ENCODE measurements at places on chromosomes 7 and 10.

DNA sequence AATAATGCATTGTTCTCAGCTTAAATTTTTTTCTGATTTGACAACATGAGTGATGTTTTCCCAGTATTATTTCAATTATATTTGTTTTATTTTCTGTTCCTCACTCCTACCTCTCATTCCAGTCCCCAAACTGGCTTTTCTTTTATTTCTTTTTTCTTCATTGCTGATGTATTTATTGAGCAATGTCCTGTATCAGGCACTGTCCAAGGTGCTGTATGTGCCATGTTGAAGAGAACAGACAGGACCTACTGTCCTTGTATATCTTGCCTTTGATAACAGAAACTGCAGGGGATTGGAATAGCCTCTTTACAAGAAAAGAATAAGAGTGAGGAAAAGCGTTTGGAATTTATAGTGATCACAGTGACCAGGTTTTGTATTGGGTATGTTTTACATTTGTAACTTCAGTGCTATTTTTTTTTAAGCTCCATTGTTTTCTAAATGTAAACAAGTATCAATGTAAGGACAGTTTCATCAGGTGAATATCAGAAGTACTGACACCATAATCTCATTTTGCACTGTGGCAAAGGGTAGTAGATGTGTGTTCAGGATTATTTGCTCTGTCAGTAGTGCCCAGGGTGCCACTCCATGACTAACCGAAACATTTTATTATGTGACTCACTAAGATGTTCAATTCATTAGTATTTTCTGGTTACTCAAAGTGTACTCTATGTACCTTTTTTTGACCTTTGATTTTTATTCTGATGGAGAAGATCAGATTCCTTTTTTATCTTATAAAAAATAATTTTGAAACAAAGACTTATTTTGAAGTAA lies 15.6 kb upstream of the CLDN12 start:
- no peak for DNase-seq

GRCh38 chr7:28037220-28038010 lies 143.2 kb downstream of the JAZF1 start:
- DNase-seq: no peak

- DNase-seq: no peak
These were observed 210.1 kb upstream of the KCTD7 start for GRCh38 chr7:66418537-66418936.

DNA sequence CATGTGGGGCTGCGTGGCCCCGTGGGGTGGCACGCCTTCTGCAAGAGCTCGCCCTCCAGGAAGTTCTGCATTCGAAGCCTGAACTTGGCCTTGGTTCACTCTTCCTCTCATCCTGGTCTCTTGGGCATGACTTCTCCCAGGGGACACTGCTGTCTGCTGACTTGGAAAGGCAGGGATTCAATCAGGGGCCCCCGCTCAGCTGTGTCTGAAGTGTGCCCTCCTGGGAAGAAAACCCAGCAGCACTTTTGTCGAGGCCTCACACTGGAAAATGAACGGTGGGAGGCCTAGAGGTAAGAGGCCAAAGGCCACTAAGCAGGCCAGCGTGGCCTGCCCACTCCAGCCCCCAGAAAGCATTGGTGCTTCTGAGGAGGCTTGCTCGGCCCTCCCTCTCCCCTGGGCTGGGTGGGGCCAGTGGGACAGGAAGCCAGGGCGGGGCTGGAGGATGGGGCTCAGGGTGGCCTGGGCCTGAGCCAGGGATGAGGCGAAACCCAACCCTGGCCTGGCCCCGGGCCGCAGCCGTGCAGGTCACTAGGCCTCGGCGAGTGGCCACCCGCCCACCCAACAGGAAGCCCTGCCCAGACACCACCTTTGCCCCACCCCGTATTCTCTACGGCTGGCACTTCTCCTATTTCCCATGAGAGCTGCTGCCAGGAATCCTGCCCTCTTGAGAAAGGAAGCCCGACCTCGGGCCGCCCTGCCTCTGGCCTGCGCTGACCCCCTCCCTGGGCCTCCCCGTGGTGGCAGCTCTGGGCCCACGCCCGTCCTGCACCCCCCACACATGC lies 81.1 kb downstream of the ZMIZ1 start:
- peak; percentile 9 for DNase-seq

DNA sequence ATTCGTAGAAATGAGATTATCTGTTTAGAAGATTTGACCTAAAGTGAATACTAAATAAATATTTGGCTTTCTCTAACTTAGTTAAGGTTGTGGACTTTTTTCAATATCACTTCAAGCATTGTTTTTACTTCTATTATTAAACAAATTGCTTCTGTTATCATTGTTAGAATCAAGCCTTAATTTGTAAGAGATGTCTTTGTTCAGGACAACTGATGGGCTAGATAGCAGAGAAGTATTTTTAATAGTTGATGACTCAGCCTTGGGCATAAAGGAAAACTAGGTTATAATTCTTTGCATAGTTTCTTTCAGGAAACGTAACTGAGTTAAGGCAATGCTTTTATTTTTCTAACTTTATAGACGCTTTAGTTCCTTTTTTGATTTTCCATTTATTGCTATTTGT lies 128.8 kb upstream of the SMIM30 start:
- no peak for DNase-seq

DNA sequence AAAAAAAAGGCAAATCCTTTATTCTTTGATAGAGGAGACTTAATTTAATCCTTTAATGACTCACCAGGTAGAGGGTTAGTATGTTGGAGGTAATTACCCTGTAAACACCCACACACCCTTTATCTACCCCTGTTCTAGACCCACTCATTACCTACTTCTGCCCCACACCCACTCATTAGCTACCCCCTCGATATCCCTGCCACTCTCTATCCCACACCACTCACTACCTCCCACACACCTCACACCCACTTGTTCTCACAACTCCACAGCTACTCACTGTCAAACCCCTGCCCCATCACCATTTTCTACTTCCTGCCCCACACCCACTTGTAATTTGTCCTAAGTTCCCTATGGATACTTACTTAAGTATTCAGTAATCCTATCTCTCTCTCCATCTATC lies 49.7 kb downstream of the SEC61G start:
- no peak for DNase-seq

DNA sequence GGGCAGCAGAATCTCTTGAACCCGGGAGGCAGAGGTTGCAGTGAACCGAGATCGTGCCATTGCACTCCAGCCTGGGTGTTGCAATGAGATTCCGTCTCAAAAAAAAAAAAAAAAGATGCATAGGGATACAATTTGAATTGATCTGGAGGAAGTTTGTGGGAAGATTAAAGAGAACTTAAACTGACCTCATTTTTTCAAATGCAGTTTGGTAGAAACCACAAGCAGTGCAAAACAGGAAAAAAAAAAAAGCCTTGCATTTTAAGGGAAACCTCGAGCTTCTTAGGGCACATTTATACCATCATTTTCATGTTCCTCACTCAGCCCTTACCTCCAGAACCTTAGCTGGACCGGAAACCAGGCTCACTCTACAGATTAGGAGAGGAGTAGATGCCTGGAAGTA lies 2.8 kb downstream of the KCTD7 start:
- DNase-seq: no peak

- DNase-seq: no peak
These were observed 30.7 kb downstream of the BRI3 start for GRCh38 chr7:98312201-98312600.

- DNase-seq: no peak
These were observed 308.1 kb downstream of the DNAJB6 start for GRCh38 chr7:157644946-157645345.

DNA sequence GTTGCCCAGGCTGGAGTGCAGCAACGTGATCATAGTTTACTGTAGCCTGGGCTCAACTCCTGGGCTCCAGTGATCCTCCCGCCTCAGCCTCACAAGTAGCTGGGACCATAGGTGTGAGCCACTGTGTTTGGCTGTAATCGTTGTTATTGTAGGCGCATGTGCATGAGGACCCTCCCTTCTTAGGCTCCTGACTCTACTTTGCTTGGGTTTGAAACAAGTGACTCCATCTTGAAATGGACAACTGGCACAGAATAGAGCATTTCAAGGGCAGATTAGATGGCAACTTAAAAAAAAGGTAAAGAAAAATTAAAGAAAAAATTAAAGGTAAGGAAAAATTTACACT lies 15.4 kb upstream of the GIMAP8 start:
- DNase-seq: no peak

DNA sequence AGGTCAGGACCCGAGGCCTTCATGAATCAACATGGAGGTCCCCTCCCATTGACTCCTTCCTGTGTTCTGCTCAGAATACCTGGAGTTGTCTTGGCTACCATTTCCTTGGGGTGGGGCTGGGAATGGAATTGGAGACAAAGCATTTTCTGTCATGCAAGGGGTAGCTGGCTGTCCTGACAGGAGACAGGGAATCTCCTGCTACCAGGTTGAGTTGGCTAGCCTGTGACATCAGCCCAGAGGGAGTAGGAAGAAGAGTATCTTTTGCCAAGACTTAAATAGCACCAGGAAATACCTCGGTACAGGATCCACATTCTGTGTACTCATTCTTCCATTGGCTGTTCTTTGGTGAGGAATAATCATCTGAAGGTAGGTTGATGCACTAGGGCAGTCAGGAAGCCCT lies 4.9 kb downstream of the ZDHHC16 start:
- no peak for DNase-seq

GRCh38 chr10:31867646-31868045 lies 61.0 kb downstream of the ARHGAP12 start:
- DNase-seq: no peak

- no peak for DNase-seq
These were observed at the start of gene COL13A1 for GRCh38 chr10:69801434-69802315. Gene COL13A1 (plus strand): TSS chr10:69801906. CDS start chr10:69802424, 518 bp downstream.

DNA sequence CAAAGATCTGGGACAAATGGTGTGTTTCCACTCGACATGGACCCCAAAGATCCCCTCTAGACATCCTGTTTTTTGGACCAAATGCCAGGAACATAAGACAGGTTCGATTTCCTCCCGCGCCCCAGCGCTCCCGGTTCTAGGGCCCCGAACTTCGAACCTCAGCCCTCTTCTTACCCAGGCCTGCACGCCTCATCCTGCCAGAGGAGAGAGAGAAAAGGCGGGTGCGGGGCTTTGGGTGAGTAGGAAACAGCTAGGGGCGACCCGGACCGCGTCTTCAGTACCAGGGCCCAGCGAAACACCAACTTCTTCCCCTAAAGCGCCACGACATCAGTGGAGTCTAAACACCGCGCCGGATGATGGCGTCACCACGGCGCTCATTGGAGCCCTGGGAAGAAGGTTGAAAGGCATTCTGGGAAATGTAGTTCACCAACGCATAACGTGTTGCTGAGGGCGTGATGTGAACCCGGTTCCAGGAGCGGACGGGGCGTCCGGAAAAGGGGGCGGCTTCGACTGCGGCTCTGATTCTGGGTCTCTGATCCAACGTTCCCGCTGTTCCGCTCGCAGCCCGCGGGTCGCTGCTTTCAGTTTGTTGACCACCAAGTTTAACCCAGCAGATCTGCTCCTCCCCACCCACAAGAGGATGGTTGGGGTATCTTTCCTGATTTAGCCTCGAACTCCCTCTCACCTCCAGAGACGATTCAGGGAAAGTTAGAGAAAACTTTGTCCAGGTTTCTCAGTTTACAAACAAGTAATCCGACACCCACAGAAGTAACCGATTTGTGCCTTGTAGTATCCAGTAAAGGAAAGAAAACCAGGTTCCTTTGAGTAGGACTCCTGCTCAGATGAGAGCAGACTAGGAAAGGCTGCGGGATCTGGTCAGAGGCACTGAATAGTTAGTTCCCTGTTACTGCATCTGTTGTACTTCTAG lies at the start of gene BET1:
TSS of gene BET1 (minus strand) at position 332 of the 928 bp plus-strand sequence. CDS start at position 193, 139 bp downstream.
- DNase-seq: peak; percentile 86

GRCh38 chr7:94590526-94591162 lies 65.3 kb downstream of the SGCE start:
- DNase-seq: no peak

GRCh38 chr10:13684806-13685482 lies 98.2 kb downstream of the PRPF18 start:
- no peak for DNase-seq

GRCh38 chr10:44891721-44892120 lies 19.4 kb upstream of the TMEM72 start:
- no peak for DNase-seq

GRCh38 chr10:89251409-89252224 lies at the start of gene LIPA:
Gene LIPA (minus strand): TSS chr10:89251775. CDS start chr10:89247648, 4,127 bp downstream.
- peak; percentile 97 for DNase-seq

DNA sequence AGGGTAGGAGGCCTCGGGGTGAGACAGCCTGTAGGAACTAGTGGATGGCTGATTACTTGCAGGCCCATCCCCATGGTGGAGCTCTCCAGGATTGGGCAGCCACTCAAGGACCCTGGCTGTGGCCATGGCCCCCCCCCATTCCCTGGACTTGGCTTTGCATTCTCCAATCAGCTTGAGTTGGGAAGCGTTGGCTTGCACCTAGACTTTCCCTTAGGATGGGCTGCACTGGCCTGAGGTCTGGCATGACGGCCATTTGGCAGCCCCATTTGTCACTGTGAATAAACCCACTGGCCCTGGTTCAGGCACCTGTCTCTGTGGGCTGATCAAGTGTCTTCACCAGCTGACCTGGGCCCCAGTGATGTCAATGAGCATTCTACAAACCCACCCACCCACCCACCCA lies 41.4 kb downstream of the RAMP3 start:
- no peak for DNase-seq

DNA sequence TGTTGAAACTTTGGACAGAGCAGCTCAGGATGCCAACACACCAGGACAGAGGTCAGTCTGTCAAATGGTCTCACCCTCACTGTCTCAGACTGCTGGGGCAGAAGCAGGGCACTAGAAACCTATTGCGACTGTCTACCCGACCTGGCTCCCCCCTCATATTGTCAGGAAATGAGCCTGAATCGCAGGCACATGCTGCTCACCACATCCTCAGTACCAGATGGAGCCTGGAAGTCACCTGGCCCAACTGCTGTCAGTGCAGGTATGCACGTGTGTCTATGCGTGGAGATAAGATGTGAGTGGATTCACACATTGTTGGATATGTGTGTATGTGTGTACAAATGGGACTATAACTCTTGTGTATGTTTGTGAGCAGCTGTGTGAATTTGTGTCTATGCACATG lies 3.2 kb upstream of the CDHR1 start:
- DNase-seq: no peak

GRCh38 chr10:34432589-34432988 lies 382.5 kb downstream of the PARD3 start:
- DNase-seq: no peak

- DNase-seq: no peak
These were observed 51.6 kb downstream of the SMKR1 start for GRCh38 chr7:129553899-129554461.

GRCh38 chr10:59287587-59288255 lies 74.6 kb downstream of the FAM13C start:
- no peak for DNase-seq

DNA sequence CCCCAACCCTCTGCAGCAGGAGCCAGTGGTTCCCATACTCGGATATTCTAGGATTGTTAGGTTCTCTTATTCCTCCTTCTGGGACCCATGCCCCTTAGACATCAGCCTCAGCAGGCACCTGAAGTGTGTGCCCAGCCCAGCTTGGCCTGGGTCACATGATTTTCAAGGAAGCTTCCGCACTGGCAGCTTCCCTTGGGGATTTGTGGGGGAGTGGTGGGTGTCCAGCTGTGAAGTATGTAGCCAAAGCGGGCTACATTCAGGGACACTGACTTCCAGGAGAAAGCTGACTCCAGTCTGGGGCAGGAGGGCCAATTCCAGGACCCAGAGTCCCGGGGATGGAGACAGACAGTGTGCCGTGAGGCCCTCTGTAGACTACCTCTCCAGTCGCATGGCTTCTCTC lies 1.3 kb downstream of the LDB1 start:
- DNase-seq: no peak

- no peak for DNase-seq
These were observed 112.5 kb upstream of the GHITM start for GRCh38 chr10:84026821-84027257.

GRCh38 chr10:99506416-99506815 lies 26.3 kb upstream of the NKX2-3 start:
- DNase-seq: no peak

Data from stimulated activated CD4-positive, alpha-beta T cell treated with anti-CD3 and anti-CD28 coated beads, TNF-alpha, amount 100 ng/mL, for 4 hours (primary cell).